Non-pigmented ciliary epithelial cell (primary cell): ENCODE measurements at places on chromosomes 4 and X.

DNA sequence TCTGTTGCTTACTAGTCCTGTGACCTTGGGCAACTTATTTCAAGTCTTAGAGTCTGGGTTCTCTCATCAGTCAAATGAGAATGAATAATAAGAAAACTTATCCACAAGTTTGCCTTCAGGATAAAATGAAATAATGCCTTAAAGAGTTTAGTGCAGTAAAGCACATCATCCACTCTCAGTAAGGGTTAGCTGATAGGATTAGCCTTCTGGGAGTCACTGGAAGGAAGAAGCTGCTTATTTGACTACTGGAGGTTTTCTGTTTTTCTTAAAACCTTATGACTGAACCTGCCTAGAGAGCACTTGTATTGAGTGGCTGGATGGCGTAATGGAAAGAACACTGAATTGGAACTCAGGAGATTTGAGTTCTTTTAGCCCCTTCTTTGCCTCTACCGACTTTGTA lies 1.8 kb downstream of the RNF128 start:
- DNase-seq: no peak

DNA sequence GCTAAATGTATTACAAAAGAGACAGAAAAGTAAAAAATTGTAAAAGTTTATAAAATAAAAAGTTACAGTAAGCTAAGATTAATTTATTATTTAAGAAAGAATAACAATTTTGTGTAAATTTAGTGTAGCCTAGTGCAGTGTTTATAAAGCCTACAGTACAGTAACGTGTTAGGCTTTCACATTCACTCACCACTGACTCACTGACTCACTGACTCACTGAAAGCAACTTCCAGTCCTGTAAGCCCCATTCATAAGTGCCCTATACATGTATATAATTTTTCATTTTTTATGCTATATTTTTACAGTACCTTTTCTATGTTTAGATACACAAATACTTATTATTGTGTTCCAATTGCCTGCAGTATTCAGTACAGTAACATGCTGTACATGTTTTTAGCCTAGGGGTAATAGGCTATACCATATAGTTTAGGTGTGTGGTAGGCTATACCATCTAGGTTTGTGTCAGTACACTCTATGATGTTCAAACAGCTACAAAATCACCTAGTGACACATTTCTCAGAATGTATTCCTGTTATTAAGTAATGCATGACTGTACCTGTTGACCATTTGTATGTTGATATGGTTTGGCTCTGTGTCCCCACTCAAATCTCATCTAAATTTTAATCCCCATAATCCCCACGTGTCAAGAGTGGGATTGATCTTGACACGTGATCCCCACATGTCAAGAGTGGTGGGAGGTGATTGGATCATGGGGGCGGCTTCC lies 57.9 kb downstream of the CFAP299 start:
- DNase-seq: peak; percentile 36

GRCh38 chr4:78369679-78370078 lies 181.9 kb upstream of the ANXA3 start:
- DNase-seq: peak; percentile 41

DNA sequence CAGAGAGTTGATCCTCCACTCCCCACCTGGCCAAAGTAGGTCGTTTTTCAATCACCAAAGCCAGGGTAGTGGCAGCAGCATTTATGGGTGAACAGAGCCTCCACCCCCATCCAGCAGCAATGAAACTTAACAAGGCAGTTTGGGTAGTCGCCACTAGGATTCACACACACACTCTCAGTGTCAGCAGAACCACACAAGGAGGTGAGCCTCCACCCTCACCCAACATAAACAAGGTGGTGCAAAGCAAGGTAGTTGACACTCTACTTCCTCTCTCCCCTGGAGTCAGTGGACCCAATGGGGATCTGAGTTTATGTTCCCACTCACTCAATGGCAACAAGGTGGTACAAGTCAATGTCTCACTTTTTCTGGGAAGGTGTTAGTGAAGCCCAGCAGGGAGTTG lies 50.4 kb upstream of the CCDC149 start:
- DNase-seq: no peak

DNA sequence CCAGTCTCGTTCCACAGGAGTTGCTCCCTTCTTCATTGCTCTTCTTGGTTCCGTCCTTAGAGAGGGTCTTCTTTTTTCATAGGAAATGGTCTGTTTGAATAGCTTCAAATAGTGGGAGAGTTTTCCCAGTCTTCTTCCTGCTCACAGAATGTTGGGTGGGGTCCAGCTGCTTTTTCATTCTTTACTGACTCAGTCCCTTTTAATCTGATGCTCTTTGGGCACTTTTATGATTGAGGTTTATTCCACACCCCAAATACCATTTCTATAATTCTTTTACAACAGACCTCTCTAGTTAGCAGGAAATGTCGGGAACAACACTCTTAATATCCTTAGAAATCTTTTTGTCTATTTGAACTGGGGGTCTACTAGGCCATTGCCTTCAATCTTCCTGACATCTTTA lies 239.5 kb downstream of the PRDM5 start:
- DNase-seq: no peak

DNA sequence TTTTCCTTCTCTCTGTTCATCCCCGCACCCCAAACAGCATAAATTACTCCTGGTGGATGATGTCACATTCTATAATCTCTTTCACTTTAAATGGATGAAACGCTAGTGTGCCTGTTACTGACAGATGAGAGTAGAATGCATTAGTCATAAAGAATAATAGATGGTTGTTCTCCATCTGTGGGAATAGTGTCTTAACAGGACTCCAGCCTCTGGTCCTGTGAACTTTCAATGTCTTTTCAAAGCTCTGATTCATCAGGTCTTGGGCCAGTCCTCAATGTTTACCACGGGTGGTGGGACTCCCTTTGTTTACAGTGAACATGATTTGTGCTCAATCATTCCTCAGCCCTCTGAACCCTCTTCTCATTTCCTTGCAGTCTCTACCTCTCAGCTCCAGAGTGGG lies 182.6 kb downstream of the GABRB1 start:
- peak; percentile 82 for DNase-seq

DNA sequence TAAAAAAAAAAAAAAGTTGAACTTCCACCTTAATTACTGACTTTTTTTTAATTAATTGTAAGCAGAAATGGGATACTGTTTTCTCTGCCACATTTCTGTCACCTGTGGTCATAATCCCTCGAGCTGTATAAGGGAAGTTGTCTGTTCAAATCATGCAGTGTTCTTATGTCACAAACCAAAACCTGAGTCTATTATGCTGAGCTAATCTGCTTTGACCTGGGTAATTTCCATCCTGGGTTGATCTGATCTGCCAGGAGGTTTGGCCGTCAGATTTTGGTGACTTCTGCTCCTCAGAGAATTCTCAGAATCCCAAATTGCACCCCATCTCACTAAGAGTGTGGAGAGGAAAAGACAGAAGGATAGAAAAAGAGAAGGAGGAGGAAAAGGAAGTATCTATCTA lies 683.1 kb downstream of the KCTD8 start:
- no peak for DNase-seq

- no peak for DNase-seq
These were observed 70.8 kb downstream of the STIM2 start for GRCh38 chr4:26931451-26931850.

GRCh38 chrX:36626898-36627297 lies 381.3 kb upstream of the FAM47C start:
- DNase-seq: no peak

- no peak for DNase-seq
These were observed 27.0 kb downstream of the BLOC1S4 start for GRCh38 chr4:6742989-6743388.

DNA sequence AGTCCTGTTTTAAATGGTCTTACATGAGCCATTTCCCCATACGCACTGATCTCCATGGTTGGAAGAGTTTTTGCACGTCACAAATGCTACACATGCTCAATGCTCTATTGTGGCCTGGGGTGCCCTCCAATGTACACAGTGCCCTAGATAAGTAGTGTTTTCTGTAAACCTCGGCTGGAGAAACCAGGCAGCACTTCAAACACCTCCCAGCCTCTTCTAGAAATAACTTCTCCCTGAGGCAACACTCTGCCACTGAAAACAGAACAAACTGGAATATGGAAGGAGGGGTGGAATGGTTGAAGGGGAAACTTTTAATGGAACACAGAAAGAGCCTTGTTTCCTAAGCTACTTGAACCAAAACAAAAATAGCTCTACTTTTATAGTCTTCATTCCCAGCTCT lies 123.9 kb upstream of the CBR4 start:
- DNase-seq: no peak

GRCh38 chr4:96164814-96165351 lies 325.0 kb downstream of the PDHA2 start:
- DNase-seq: peak; percentile 82
